Right lobe of liver (tissue), 6 donors: ENCODE measurements at places on chromosomes 7 and 10. TPM values are rescaled to one million over a fixed set of nuclear protein-coding genes. Genes with fewer than 3 reads are reported as not detected.
A peak's percentile ranks its signal among the peaks of the same experiment; 100 is the strongest.

DNA sequence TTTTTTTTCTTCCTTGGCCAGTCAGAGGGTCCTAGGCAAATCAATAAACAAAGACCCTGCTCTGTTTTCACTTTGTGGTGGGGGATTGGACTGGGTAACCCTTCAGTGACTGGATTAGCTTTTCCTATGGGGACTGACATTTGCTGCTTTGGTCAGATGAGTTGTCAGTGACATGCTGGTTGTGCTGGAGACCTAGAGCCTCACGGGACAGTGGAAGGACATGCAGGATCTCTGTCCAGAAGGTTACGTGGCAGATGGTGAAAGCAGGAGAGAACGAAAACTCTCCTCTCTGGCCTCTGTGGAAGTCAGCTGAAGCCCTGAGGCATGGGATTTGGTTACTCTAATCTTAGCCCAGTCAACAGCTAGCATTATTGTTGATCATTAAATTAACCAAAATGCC is 90.0 kb upstream of the BMPER start:
- DNase-seq, result no peak

- no peak for DNase-seq
These were observed 192.7 kb downstream of the PTPRN2 start for GRCh38 chr7:158394936-158395335.

- no peak for DNase-seq
These were observed 186.1 kb downstream of the TRIL start for GRCh38 chr7:28771906-28772622.

DNA sequence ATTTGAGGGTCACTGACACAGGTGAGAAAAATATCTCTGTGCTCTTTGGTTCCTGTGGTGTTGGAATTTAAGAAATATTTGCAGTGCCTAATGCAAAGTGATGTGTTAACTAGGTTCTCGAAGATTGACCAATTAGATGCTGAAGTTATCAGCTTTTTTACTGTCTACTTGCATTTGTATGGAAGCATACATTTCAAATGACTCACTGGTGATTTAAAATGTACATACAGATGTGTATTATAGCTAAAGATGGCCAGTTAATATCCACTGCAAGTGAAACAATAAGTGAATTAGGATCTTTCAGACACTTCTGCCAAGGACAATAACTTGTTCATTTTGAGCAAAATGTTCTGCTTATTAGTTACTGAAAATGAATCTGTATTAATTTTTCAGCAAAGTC is 205.0 kb downstream of the FANK1 start:
- DNase-seq, result no peak

- peak; percentile 80 for DNase-seq
These were observed 45.7 kb downstream of the LYZL2 start for GRCh38 chr10:30583778-30584415.

GSTO2 gene
- total RNA-seq, result 2.3 TPM
